ENCODE measurements at places on chromosomes 13 and 19. TPM values are rescaled to one million over a fixed set of nuclear protein-coding genes. Genes with fewer than 3 reads are reported as not detected.

DNA sequence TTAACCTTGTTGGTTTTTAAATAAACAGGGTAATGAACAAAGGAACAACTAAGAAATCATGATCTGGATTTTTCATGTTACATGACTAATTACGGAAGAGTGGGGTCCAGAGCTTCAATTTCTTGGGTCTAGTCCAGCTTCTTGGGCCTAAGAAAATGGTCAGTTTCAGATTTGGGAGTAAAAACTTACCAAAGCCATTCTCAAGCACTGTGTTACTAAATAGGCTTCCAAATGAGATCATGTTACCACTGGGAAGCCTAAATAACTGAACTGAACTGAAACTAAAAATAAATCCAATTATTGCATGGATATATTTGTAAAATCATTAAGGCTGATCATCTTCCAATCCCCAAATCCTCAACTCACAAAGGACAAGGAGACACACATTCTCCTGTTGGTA, 13.9 kb downstream of the TBC1D4 start:
- no peak for DNase-seq

TMPRSS9 gene
- not detected for polyA plus RNA-seq

DNA sequence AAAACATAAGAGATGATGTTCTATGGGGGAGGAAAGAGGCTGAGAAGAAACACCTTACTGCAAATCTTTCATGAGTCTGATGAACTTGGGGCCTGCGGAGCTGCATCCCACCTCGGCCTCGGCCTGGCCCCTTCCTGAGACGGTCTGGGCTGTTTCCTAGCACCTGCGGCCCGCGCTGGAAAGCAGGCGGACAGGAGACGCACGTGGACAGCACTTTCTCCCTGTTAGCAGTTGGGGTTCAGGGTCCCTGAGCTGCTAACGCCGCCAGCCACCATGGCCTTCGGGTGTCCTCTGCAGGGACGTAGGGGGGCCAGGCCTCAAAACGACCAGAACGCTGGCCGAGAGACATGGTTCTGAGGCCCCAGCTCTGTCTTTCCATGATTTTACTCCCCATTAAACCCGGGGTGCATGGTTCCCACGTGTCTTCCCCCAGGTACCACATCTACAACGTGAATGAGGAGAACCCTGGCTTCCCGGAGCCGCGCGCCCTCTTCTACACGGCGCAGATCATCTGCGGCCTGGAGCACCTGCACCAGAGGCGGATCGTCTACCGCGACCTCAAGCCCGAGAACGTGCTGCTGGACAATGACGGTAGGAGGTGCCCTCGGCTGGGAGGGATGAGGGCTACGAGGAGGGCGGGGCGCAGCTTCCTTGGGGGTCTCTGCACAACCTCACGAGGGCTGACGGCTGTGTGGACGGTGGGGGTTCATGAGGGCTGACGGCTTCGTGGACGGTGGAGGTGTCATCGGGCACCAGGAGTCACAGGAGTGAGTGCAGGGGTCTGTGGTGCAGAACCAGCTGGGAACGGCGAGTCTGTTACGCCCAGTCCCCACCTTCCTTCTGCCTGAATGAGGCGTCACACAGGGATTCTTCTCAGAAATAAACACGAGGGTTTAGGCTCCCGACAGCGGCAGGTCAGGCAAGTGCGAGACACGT, 4.3 kb downstream of the GRK1 start:
- no peak for DNase-seq

DNA sequence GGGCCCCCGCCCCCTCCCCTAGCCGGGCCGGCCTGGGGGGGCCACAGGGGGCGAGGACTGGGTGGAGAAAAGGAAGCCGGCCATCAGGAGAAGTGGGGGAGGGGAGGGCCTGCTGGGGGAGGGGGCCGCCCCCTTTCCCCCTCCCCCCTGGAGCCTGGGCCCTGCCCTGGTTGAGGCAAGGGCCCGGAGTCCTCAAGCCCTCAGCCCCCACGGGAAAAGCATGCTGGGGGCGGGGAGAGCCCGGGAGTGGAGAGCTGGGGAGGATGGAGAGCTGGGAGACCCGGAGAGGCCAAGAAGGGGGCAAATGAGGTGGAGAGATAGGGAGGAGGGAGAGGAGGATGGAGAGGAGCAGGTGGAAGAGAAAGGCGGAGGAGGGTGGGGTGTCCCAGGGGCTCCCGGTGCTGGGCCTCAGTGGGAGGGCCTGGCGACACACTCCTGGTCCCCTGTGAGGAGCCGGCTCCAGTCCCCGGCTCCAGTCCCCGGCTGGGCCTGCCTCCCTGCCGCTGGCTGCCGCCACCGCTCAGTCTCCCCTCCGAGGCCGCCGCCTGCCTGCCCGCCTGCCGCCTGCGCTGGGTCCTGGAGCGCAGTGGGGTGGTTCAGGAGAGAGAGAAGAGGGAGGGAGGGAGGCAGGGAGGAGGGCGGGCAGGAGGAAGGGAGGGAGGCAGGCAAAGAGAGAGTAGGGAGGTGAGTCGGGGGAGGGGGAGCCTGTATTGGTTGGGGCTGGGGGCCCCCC, at the start of gene GRIK5:
GRIK5 (minus strand) TSS at position 588 of the 733 bp plus-strand sequence. CDS start 4,436 bp downstream, outside the sequence.
- no peak for DNase-seq

CFD gene
- polyA plus RNA-seq, result 1.0 TPM

SIRT6 gene
- polyA plus RNA-seq, result 17.9 TPM

GRCh38 chr13:36133950-36134626, 2.9 kb upstream of the DCLK1 start:
- DNase-seq, result no peak

DNA sequence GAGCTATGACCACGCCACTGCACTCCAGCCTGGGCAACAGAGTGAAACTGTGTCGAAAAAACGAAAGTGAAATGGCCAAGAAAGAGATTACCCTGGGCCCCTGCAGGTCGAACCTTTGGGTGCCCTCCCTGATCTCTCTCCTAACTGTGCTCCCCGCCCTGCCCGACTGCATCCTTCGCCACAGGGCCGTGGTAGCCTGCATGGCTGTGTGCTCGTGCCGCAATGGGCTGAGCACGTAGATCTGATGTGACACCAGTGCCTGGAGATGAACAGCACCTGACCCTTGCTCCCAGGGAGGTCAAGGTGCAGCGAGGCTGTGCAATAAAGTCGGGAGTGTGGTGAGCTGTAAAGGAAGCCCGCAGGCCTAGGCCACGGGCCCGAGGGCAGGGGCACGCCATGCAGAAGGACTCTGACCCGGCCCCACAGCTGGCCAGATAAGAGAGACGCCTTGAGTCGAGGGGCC, 60.2 kb downstream of the PEX11G start:
- no peak for DNase-seq

DNA sequence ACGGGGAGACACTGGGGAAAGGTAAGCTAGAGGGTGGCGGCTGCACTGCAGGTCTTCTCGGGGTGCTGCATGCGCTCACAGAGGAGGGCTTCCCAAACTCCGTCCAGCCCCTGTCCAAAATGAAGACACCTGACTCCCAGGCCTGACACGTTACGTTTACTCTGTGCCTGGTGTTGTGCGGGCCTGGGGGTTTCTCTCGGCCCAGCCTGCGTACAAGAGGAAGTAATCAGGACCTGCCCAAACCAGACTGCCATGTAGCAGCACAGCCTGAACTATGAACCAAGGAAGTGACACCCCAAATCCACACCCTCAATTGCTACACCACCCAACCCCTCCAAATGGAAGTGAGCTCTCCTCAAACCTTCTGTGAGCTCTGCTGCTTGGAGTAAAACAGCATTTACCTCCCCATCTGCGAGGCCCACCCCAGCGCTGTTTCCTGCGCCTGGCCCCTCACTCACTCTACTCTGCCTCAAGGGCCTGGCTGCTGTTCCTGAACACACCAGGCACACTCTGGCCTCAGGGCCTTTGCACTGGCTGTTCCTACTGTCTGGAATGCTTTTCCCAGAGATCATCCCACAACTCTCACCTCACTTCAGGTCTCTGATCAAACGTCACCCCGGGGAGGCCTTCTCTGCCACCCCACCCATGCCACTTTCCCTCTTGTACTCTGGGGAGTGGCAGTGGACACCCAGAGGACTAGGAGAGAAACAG, 3.0 kb downstream of the HSPBP1 start:
- DNase-seq, result no peak

DNA sequence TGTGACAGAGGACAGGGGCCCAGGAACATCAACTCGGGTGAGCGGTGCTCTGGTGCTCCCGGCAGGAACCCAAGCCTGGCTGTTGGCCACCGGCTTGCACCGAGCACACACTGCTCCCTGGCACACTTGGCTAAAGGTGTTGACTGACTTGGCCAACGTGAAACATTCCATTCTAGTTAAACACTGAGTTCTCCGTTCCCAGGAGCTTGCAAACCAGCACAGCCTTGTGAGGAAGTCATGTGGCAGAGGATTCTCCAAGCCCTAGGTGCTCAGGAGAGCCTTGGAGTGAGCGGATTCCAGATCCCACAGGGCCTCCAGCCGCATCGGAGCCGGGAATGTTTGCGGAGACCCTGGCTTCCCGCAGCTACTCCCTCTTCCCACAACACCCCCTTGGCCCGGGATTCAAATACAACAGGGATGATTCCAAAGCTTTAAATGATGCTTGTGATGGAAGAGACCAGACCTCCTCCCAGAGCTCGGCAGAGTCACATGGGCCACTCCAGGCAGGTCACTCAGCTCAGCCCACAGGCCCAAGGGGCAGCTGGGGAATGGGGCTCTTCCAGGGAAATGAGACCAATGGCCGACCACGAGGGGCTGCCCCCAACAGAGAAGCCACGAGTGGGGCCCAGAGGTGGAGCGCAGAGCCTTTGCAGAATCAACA, 2.9 kb downstream of the C13orf46 start:
- DNase-seq, result peak; percentile 79

SIX5 gene
- 4.7 TPM for polyA plus RNA-seq

DNA sequence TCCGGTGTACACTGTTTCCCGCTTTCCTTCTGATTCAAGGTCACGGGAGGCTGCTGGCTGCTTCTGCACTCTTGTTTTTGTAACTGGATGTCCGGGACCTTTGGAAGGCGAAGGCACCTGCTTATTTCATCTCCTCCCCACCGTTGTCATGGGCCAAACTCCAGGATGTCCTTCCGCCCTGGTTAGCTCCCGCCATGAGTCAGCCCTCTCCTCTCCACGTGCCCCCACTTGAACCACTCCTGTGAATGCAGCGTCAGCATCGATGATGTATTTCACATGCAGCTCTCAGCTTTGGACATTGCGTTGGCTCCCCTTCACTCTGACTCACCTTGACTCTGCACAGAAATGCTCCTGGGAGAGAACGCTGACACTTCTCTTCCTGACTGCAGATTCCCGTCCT, 5.5 kb upstream of the GALP start:
- peak; percentile 75 for DNase-seq

DNA sequence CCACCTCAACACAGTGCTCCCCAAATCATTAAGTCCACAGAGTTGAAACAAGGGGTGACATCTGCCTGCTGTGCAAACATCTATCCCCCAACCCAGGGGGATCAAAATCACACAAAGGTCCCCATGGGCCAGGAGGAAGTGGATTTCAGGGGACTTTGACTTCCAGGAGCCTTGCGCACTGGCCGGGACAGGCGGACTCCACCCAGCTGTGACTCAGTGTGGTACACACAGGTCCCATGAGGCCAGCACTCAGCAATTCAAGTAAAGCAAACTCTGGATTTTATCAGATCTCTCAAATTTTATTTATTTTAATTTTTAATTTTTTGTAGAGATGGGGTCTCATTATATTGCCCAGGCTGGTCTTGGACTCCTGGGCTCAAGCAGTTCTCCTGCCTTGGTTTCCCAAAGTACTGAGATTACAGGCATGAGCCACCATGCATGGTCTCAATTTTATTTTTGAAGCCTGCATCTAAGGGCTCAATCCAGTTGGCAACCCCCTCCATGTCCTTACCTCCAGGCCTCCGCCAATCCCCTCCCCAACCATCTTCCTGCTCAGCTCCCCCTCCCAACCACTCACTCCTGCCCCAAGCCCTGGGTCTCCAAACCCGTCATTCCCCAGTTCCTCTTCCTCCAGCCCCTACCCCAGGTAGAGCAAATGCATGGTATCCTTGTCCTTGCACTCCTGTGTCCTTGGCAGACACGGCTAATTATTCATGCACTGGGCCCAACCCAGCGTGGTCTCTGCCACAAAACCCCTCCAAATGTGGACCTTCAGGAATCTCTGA, 18.2 kb downstream of the ARHGAP33 start:
- no peak for DNase-seq

DNA sequence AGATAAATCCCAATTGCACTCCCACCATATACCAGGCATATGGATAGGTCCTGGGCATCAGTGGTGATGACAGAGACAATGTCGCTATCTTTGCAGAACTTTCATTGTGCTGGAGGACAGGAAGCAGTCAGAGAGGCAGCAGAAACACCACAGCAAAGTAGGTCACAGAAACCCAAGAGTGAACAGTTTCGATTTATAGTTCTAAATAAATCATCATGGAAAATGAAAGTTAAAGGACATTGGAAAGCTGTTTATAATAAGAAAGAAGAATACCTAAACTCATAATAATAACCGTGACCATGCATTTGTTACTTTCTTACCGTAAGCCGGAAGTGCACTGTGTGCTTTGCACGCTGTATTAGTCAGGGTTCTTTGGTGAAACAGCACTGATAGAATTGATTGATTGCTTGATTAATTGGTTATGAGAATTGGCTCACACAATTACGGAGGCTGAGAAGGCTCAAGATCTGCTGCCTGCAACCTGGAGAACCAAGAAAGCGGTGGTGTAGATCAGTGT, 38.9 kb downstream of the ALOX5AP start:
- no peak for DNase-seq

GRCh38 chr13:36998624-36999041, 507 bp downstream of the ALG5 start:
- peak; percentile 5 for DNase-seq

- DNase-seq, result no peak
Observed at GRCh38 chr13:77776704-77777103, 79.2 kb downstream of the SLAIN1 start.

DNA sequence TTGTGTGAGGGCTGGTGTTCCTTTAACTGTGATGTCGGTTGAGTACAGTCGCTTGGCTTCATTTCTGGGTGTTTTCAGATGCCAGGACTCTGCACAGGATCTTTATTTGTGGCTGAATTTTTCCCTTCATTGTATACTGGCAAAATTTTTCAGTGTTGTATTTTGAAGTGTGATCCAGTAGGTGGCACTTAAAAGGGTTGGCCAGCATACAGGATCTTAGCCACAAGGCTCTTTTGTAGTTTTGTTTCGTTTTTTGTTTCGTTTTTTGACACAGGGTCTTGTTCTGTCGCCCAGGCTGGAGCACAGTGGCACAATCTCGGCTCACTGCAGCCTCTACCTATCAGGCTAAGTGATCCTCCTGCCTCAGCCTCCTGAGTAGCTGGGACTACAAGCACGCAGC, 8.7 kb downstream of the FCAR start:
- no peak for DNase-seq

STOML3 gene
- polyA plus RNA-seq, result not detected
